Choroid plexus epithelial cell (primary cell): ENCODE measurements at places on chromosomes 6 and 20.

GRCh38 chr6:30356536-30356935 is 11.6 kb downstream of the RPP21 start:
- no peak for DNase-seq

DNA sequence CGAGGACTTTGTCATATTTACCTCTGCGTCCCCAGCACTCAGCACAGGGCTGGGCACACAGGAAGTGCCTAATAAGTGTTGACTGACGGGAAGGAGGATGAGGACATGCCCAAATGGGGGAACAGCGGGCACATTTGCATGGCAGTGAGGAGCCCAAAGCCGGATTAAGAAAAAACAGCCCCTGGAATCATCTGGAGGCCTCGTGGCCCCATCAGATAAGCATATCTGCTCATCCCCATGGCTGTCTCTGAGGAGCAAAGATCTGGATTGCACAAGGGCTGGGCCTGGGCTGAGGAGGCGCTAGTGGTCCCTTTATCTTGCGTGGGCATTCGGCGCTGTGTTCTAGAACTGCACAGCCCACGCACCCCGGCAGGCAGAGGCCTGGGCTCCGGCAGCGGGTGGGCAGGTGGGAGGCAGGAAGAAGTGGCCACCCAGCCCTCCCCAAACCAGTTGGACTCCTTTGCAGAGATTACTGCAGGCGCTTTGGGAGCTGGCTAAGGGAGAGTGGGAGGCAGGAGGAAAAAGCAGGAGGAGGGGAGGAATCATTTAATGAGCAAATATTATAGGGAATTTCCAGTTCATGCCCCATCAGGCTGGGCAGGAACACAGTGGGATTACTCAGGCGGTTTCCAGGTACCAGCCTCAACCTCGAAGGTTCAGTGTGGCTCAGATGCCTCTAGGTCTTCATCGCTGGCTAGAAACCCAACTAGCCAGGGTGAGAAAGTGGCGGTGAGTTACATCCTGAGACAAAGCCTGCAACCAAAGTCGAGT is 108.1 kb downstream of the CEBPB start:
- no peak for DNase-seq

DNA sequence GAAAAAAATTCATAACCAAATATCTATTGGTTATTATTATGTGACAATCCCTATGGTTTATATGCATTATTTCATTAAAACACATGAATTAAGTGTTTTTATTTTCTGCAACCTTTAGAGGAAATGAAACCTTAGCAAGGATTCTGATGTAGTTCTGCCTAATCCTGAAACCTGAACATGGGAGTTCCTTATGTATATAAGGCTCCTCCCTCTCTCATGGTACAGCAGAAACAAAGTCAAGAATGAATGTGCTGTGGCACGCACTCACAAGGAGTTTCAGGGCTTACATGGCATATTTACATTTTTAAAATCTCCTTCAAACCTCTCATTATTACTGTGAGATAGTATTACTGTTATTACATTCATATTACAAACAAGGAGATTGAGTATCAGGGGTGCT is 426.4 kb upstream of the CITED2 start:
- DNase-seq: no peak

- DNase-seq: no peak
Observed at GRCh38 chr6:49646130-49646824, 9.6 kb upstream of the RHAG start.

GRCh38 chr6:88458662-88459061 is 292.5 kb upstream of the CNR1 start:
- no peak for DNase-seq

- peak; percentile 61 for DNase-seq
Observed at GRCh38 chr6:122789182-122790027, at the start of gene SMPDL3A. TSS of gene SMPDL3A (plus strand) at chr6:122789258. CDS start at chr6:122789347, 89 bp downstream.

DNA sequence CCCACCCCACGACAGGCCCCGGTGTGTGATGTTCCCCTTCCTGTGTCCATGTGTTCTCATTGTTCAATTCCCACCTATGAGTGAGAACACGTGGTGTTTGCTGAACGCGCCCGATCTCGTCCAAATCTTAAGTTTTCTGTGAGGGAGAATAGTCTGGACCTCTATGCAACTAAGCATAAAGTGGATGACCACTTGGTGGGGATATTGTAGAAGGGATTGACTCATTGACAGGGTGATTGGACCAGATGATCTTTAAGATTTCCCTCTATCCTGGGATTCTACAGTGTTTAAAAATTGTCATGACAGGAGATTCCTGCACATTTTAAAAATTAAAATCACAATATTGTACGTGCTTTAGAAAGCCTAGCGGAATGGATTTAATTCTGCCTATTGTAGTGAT is 141.3 kb downstream of the TRMT11 start:
- DNase-seq: peak; percentile 36
